ENCODE measurements at places on chromosomes 2 and 18. TPM values are rescaled to one million over a fixed set of nuclear protein-coding genes. Genes with fewer than 3 reads are reported as not detected.

GRCh38 chr2:177296040-177296439, 31.5 kb upstream of the NFE2L2 start:
- DNase-seq = no peak

DNA sequence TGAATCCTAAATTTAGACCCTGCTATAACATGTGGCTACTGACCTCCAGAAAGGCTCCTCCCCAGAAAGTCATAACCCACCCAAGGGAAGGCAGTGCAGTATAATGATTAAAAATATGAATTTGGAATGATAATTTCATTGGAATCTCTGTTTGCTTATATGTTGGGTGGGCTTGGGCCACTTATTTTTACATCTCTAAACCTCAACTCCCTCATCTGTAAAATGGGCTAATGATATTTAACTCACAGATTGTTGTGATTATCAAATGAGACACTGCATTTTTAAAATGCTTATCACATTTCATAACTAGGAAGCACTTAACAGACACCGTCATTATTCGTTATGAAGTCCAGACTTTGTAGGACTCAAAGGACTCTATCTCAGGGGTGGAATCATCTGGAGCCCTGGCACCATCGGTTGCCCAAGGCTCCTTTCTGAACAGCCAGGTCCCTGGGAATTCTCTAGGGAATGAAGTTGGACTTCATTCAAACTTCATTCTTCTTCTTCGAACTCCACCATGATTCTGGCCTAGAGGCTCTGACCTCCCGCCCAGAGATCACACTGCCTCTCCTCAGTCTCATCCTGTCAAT, 33.1 kb upstream of the RMDN2 start:
- no peak for DNase-seq

The ATP5F1A gene
- total RNA-seq = 492 TPM

The UGP2 gene
- 46.1 TPM for total RNA-seq

The PDK1 gene
- total RNA-seq = 22.9 TPM

- no peak for DNase-seq
These were observed 1003.3 kb downstream of the DSC3 start for GRCh38 chr18:30039201-30039600.

The RBM44 gene
- 0.33 TPM for total RNA-seq

The DUSP2 gene
- total RNA-seq = 365 TPM

- no peak for DNase-seq
These were observed 26.5 kb downstream of the MDH1 start for GRCh38 chr2:63614983-63615945.

DNA sequence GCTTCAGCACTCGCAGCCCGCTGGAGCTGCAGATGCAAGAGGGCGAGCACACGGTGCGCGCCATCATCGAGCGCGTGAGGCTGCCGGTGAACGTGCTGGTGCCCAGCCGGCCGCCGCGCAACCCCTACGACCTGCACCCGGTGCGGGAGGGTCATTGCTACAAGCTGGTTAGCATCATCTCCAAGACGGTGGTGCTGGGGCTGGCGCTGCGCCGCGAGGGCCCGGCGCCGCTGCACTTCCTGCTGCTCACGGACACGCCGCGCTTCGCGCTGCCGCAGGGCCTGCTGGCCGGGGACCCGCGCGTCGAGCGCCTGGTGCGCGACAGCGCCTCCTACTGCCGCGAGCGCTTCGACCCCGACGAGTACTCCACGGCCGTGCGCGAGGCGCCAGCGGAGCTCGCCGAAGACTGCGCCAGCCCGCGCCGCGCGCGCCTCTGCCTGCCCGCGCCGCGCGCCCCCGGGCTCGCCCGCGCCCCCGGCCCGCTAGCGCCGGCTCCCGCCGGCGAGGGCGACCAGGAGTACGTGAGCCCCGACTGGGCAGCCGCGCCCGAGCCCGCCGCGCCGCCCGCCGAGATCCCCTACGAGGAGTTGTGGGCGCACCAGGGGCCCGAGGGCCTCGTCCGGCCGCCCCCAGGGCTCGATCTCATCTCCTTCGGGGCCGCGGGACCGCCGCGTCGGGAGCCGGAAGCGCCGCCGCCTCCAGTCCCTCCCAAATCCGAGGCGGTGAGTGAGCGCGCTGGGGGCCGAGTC, 11.8 kb downstream of the GAREM2 start:
- DNase-seq = peak; percentile 85

DNA sequence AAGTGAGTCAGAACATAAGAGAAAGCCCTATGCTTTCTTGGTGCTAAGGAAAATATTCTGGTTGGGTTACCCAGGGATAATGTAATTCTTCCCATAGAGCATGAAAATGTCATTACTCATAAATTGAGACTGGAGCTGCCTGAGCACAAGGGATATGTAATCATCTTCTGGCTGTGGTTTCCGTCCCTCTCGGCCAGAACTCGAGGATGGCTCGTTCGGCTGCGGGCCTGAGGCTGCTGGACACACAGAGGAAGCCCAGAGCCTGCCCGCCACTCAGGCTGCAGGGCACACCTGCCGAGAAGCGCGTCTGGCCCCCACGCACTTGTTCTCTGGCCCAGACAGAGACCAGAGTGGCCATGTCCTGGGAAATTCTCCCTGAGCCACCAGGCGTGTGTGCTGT, 104.9 kb downstream of the ASAP2 start:
- no peak for DNase-seq

- no peak for DNase-seq
These were observed 251.6 kb downstream of the TNS1 start for GRCh38 chr2:217751192-217751591.

GRCh38 chr2:158713523-158714138, 81.5 kb upstream of the DAPL1 start:
- DNase-seq = no peak

- no peak for DNase-seq
These were observed 22.7 kb upstream of the HPCAL1 start for GRCh38 chr2:10279946-10280463.

DNA sequence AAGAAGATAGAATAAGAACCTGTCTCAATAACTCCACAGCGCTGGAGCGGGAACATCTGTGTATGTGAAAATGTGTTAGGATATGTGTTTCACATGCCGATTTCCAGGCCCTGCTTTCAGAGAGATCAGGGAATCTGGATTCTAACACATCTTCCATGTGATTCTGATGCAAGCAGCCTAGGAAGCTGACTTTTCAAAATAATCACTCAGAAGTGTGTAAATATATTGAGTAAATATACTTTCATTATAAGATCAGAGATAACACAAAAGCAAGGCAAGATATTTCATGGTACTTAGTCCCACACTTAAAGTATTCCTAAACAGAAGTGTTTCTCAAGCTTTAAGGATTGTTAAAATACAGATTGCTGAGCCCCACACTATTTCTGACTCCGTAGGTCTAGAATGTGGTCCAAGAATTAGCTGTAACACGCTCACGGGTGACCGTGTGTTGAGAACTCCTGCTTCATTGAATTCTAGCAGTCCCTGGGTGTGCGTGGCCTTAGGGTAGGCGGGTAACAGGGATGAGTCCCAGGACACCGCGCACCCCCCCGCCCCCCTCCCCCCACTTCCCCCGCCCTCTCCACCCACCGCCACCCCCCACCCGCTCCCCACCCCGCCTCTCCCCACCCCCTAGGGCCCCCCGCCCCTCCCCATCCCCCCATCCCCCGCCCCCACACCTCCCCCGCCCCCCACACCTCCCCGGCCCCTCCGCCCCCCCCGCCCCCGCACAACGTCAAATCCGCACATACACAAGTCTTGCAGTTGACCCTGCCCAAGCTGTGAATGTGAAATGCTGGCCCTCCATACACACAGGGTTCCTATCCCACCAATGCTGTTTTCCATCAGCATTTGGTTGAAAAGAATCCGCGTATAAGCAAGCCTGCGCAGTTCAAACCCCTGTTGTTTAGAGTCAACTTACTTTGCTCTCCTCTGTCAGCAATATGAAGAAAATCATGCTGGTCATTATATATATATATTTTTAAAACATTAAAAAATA, 94.2 kb upstream of the SLC39A10 start:
- DNase-seq = no peak

DNA sequence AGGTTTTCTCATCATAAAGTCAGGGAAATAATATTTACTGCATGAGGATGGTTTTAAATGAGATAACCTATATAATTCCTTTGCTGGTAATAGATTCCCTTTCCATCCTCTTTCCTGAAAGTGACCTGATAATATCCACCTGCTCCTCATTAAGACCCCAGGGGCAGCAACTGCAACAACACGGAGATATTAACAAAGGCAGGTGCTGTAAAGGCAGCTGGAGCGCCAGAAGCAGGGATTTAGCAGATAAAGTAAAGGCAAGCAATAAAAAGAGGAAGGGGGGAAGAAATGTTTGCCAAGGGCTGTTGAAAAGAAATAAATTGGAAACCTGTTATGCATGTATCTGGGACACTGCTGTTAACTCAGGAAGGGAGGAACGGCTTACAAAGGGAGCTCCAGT, 472.6 kb upstream of the KLHL29 start:
- no peak for DNase-seq

The ONECUT2 gene
- 0.03 TPM for total RNA-seq

The NETO1 gene
- 0.14 TPM for total RNA-seq
